ENCODE measurements at places on chromosomes 1 and 21. TPM values are rescaled to one million over a fixed set of nuclear protein-coding genes. Genes with fewer than 3 reads are reported as not detected.
A peak's percentile ranks its signal among the peaks of the same experiment; 100 is the strongest.

DNA sequence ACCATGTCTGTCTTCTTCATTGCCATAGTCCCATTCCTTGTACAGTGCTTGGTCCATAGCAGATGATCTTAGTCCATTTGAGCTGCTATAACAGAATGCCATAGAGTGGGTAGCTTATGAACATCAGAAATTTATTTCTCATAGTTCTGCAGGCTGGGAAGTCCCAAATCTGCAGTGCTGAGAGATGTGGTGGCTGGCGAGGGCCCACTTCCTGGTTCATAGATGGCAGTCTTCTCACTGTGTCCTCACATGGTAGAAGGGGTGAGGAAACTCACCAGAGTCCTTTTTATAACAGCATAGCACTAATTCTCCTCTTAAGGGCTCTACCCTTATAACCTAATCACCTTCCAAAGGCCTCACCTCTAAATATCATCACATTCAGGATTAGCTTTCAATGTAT, 23.1 kb upstream of the RAP1A start:
- H3K4me1 ChIP-seq = peaks cover 4% of the 10 kb centered on the region
- H3K27me3 ChIP-seq = no peaks in the 10 kb centered on the region
- H3K36me3 ChIP-seq = no peaks in the 10 kb centered on the region
- H3K4me3 ChIP-seq = no peak overlapping the region
- no peak overlapping the region for H3K27ac ChIP-seq

Gene GBP7
- total RNA-seq = not detected

GRCh38 chr1:209375671-209376365, 207.7 kb upstream of the CAMK1G start:
- H3K4me1 ChIP-seq = peaks cover 7% of the 10 kb centered on the region
- no peak overlapping the region for H3K27ac ChIP-seq
- H3K4me3 ChIP-seq = no peak overlapping the region

Gene ADAMTSL4
- total RNA-seq = 0.25 TPM

DNA sequence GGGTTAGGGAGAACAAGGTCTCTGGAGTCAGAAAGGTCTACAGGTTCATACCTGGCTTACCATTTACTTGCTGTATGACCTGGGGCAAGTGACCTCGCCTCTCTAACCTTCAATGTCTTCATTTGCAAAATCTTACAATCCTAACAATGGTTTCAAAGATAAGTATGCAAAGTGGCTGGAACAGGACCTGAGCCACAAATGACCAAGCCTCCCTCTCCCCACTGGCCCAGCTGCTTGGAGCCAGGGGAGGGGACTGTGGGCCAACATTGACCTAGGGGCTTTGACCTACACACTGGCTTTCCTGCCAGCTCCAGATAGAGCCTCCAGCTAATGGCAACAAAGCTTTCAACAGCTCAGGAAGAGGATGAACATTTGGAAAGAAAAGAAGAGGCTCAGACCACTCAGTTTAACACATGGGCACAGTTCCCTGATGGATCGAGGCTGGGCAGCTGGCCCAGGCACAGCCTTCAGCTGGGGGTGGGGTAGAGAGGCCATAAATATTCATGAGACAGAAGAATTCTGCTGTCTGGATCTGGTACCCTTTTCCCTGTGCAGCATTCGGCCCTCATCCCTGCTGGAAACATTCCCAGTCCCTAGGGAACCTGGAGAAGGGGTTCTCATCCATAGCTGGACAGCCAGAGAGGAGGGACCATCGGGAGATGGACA, 12.9 kb downstream of the PTAFR start:
- peaks cover 3% of the 10 kb centered on the region for H3K27me3 ChIP-seq
- peak overlapping the region; percentile 91 for H3K27ac ChIP-seq
- peaks cover 4% of the 10 kb centered on the region for H3K36me3 ChIP-seq
- peaks cover 18% of the 10 kb centered on the region for H3K4me1 ChIP-seq
- H3K4me3 ChIP-seq = peak overlapping the region; percentile 40

Gene CD1E
- not detected for total RNA-seq

DNA sequence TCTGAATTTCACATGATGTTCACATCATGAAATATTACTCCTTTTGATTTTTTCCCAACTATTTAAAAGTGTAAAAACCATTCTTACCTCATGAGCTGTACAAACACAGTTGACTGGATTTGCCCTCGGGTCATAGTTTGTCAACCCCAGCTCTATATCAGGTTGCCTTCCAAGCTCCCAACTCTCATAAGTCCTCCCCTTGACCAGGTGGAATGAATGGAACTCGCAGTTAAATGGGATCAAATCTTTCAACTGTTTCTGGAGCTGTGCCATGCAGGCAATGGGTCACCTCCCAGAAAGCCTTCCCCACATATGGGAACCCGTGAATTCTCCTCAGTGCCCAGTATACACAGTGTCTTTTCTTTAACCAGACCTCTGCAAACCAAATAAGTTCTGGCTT, 169.8 kb upstream of the FOXD3 start:
- no peak overlapping the region for H3K27ac ChIP-seq
- no peaks in the 10 kb centered on the region for H3K4me1 ChIP-seq
- H3K4me3 ChIP-seq = no peak overlapping the region
- H3K36me3 ChIP-seq = no peaks in the 10 kb centered on the region
- no peak for DNase-seq

Gene RNPEP
- 42.4 TPM for total RNA-seq

GRCh38 chr1:228366866-228367741, 39.5 kb downstream of the TRIM11 start:
- H3K36me3 ChIP-seq = no peaks in the 10 kb centered on the region
- DNase-seq = no peak
- H3K27me3 ChIP-seq = peaks cover 4% of the 10 kb centered on the region
- H3K4me3 ChIP-seq = no peak overlapping the region
- no peak overlapping the region for H3K27ac ChIP-seq

GRCh38 chr1:12324423-12324822, 94.6 kb downstream of the VPS13D start:
- no peak overlapping the region for H3K27ac ChIP-seq
- no peaks in the 10 kb centered on the region for H3K36me3 ChIP-seq
- no peak overlapping the region for H3K4me3 ChIP-seq
- H3K4me1 ChIP-seq = no peaks in the 10 kb centered on the region
- DNase-seq = no peak
- peaks cover 2% of the 10 kb centered on the region for H3K27me3 ChIP-seq

DNA sequence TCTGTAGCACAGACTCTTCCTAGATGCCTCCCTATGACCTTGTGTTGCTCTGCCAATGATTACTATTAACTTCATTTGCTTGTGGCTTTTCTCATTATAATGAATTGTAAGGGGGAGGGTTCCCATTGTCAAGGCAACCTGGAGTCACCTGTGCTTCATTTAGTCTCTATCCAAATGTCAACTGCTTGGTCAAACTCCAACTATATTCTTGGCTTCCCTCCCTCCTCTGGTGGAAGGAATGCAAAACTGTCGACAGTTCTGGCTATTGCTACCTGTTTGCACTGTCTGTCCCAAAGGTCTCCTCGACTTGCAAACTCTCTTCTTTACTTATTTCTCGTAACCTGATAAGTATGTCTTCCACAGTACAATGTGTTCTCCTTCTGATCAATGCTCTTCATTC, 100.3 kb downstream of the CACNA1E start:
- H3K4me1 ChIP-seq = no peaks in the 10 kb centered on the region
- no peak overlapping the region for H3K27ac ChIP-seq
- H3K27me3 ChIP-seq = no peaks in the 10 kb centered on the region
- H3K36me3 ChIP-seq = no peaks in the 10 kb centered on the region
- H3K4me3 ChIP-seq = no peak overlapping the region
